ENCODE measurements at places on chromosomes 7 and 10.

GRCh38 chr7:157708919-157709295 is 372.1 kb downstream of the DNAJB6 start:
- no peak for DNase-seq

- DNase-seq = no peak
Observed at GRCh38 chr10:112330607-112331160, 43.2 kb upstream of the ACSL5 start.

- DNase-seq = no peak
Observed at GRCh38 chr7:11579141-11579540, 252.9 kb downstream of the THSD7A start.

DNA sequence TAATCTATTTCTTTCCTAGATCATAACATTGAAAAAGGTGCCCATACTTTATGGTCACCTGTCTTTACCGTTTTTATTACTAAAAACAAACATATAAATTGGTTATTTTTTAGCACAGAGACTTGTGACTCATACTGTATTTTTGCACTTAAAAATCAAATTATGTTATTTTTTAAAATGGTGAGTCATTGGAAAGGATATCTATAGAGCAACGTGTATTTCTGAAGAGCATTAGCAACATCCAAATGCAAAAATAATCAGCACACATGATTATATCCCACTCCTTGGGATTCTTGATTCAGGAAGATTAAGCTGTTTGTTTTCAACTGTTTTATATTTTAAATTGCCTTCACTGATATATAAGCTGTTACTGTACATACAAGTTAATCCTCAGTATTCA is 40.7 kb upstream of the FMC1 start:
- DNase-seq = no peak

DNA sequence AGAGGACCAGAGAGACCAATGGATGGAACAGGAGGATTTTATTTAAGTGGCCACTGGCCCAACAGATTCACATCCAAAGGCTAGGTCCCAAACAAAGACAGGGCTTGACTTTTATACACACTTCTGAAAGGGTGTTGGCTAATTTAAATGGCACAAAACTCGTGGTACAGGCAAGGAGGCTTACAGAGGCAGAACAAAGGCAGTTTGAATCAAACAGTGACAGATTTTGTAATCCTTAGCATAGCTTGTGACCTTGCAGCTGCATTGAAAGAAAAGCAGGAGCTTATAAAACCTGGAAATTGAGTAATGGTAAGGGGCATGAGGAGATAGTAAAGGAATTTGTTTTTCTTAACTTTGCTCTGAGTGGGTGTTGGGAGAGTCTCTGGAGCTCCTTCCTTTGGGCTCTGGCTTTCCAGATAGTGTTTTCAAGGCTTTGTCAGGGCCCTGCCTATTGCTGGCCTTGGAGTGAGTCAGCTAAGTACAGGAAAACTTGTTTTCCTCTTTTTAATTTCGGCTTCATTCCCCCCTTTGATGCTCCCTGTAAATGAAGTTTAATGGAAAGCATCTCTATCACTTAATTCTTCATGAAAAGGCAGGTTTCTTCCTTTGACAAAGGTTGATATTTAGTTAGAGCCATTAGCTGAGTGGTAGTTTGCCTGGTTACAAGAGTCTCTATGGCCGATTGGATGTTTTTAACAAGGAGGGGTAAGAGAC is 96.9 kb downstream of the TRIM24 start:
- no peak for DNase-seq

DNA sequence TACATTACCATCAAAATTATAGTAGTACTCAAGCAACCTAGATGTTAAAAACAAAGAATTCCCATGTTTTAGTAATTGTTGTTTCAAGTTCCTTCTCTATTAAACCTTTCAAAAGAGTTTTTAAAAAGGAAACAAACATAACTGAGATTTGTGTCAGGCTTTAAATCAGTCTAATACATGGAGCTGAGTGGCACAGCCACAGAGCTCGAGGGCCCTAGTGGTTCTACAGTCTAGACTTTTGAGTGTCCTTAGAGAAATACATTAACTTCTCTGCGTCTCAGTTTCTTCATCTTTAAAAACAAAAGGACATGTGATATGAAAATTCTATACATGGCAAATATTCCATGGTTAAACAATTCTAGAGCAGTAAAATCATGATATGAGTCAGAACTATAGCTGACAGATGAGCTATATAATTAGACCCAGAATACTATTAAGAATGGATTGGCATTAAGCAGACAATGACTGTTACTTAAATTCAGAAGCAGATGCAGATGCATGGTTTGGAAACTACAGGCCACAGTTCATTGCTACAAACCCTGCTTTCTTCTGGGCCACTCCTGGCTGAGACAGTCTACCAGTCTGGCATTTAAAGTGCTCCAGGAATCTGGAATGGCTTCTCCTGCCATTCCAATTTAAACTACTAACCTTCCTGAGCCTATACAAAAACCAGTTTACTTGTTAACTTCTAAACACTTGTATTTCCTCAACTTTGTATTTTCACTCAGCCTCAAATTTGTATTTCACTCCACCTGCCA is 77.4 kb downstream of the EPC1 start:
- DNase-seq = no peak

GRCh38 chr10:90959826-90960225 is 38.9 kb upstream of the ANKRD1 start:
- DNase-seq = no peak

GRCh38 chr10:47454008-47454779 is 29.7 kb downstream of the ANXA8 start:
- no peak for DNase-seq

DNA sequence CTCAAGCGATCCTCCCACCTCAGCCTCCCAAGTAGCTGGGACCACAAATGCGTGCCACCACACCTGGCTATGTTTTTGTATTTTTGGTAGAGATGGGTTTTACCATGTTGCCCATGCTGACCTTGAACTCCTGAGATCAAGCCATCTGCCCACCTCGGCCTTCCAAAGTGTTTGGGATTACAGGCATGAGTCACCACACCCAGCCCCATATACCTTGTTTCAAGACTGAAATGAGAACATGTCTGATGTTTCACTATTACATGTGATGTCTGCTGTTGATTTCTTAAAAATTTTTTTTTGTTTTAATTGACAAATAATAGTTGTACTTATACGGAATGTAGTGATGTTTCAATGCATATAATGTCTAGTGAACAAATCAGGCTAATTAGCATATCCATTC is 14.5 kb downstream of the KLHL7 start:
- DNase-seq = no peak

Data from suppressor macrophage treated with lipopolysaccharide for 1 hour (primary cell).